Femur (tissue), 1 donor: ENCODE measurements at places on chromosomes 16 and 17.

DNA sequence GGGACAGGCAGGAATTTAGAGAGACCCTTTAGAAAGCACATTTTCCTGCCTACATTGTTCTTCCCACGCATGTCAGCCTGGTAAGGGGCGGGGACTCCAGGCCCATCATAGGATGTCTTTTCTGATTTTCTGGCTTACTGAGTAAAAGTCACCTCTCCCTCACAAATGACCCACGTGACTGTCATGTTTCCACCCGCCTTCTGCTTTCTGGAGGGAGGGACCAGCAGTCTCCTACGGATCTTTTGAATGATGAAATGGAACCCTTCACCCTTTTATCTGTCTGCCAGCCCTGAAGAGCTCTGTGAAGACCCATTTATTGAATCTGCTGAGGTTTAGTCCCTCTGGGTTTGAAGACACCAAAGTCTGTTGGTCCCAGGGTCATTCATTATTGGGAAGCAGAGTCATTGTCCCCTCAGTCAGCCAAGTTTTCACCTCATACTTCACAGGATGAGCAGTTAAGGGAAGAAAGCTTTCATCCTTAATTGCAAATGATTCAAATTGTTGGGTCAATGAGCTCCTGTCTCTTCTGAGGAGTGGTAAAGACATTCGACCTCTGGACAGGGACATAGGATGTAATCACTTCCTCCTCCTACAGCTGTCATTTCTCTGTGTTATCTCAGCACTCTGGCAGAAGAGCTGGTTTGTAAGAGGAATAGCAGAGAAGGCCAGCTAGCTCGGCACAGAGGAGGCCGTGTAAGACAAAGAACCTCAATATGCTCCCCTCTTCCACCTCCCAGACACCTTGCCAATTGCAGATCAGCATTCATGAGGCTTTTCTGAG is 446.1 kb downstream of the HS3ST3B1 start:
- DNase-seq = no peak

- no peak for DNase-seq
Measured at GRCh38 chr17:32731556-32732295, 145.2 kb downstream of the MYO1D start.

GRCh38 chr16:65414284-65414984 is 292.6 kb upstream of the CDH11 start:
- peak; percentile 28 for DNase-seq

DNA sequence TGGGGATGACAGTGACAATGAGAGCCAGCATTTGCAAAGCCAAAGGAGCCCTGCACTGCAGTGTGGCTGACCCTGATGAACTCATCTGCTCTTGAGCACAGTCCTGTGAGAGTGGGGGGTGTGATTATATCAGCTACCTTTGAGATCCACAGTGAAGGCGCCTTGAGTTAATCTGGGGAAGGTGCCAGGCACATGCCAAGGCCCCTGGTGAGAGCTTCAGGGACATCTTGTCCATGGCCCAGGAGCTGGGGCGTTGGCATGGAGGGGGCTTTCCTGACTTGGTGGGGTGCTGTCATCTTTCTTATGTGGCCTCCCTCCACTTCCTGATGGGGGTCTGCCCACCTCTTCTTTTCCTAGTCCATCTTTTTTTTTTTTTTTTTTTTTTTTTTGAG is 86.5 kb downstream of the SNX29 start:
- no peak for DNase-seq

DNA sequence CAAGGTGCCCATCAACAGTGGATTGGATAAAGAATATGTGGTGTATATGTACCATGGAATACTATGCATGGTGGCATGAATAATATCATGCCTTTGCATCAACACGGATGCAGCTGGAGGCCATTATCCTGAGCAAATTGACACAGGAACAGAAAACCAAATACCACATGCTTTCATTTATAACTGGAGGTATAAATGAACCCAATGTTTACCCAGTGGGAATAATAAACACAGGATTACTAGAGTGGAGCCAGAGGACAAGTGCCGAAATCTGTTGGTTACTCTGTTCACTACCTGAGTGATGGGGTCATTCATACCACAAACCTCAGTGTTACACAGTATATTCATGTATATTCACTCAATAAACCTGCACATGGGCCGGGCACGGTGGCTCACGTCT is 125.2 kb downstream of the CDH11 start:
- DNase-seq = no peak

DNA sequence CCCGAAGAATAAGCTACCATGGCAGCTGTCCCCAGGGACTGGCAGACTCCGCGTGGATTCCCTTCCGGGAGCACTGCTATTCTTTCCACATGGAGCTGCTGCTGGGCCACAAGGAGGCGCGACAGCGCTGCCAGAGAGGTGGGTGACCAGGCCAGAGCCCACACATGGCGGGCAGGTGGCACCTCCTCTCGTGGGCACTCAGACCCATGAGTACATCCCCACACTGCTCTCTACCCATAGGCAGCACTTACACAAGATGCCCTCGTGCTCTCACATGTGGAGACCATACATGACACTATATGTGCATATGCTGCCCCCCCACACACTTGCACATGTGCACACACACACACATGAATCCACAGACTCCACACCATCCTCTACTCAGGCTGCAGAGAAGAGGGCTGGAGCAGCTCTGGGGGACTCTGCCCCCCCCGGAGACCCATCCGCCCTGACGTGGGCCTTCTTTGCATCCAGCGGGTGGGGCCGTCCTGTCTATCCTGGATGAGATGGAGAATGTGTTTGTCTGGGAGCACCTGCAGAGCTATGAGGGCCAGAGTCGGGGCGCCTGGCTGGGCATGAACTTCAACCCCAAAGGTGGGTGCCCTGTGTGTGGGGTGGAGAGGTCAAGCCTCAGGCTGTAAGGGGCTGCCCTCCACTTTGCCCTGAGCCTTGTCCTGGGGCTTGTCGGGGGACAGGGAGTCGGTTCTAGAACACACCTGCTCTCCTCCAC is 62.9 kb downstream of the MRC2 start:
- no peak for DNase-seq

- no peak for DNase-seq
Measured at GRCh38 chr17:66343531-66344078, 41.2 kb downstream of the PRKCA start.

- no peak for DNase-seq
Measured at GRCh38 chr17:37318931-37319594, 56.7 kb upstream of the C17orf78 start.

DNA sequence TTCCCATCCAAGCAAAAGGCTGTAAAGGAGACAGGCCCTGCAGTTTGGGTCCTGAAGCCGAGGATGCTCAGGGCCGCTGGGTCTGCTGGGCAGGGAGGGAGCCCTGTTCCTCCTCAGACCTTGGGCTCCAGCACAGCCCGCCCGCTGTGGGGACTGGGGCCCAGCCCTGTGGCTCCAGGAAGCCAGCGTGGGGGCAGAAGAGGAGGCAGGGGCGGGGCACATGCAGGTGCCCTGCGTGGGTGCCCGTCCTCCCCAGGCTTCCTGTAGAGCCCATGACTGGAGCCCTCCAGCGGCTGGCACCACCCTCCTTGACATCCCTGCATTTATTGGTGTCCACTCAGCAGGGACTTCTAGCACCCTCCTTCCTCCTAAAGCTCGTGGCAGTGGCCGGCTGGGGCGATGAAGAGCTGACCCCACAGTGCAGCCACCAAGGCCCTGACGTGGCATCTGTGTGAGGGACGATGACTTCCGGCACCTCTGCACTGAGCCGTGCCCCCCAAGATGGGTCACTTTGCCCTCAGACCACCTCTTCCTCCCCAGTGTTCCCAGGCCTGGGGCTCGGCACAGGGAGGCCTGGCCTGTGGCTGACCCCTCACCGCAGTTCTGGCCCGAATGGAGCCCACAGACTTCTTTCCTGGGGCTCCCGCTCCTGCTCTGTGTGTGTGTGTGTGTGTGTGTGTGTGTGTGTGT is 9.9 kb downstream of the PRSS27 start:
- no peak for DNase-seq

DNA sequence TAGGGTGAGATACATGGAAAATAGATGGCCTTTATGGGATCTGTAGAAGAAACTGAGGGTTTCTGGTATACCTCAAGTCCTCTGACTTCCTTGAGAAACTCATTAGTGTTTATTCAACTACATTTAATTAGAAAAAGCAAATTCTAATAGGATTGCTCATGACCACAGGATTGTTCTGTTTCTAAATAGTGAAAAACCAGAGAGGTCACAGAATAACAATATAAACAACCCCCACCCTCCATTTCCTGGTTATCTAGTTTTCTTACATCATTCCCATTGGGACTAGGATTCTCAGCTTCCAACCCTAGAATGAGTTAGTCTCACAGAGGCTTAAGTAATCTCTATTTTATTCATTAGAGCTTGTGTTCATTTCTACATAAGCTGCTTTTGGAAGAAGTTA is 30.0 kb downstream of the SF3B3 start:
- no peak for DNase-seq

GRCh38 chr17:56899403-56899802 is 14.4 kb downstream of the TRIM25 start:
- DNase-seq = no peak

- no peak for DNase-seq
Measured at GRCh38 chr17:48215583-48216139, 108.1 kb downstream of the SNX11 start.

DNA sequence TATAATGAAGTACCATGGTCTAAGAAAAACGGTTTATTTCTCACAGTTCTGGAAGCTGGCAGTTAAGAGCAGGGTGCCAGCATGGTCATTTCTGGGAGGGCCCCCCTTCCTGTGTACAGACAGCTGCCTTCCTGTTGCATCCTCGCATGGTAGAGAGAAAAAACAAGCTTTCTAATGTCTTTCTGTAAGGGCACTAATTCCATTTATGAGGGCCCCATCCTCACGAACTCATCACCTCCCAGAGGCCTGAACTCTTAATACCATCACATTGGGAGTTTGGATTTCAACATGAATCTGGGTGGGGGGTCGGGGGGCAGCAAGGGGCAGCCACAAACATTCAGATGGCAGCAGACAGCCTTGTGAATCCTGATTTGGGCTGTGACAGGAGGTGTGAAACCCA is 149.7 kb downstream of the CCDC182 start:
- DNase-seq = peak; percentile 2

DNA sequence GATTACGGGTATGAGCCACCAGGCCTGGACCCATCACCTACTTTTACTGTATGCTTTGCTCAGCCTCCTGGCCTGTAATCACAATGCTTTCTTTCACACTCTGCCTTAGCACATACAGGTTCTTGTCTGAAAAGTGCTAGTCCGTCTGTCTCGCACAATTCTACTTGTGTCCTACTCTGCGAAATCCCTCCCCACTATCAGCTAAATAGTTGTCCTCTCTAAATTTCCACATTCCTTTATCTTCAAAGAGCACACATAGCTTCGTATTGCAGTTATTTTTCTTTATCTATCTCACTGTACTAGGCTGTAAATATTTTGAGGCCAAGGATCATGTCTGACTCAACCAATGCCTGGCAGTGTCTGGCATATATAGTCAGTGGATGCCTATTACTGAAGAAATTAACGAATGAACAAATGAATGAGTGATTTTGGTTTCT is 38.5 kb upstream of the ETV4 start:
- DNase-seq = no peak

- DNase-seq = no peak
Measured at GRCh38 chr17:2684549-2684948, 27.0 kb downstream of the CLUH start.

DNA sequence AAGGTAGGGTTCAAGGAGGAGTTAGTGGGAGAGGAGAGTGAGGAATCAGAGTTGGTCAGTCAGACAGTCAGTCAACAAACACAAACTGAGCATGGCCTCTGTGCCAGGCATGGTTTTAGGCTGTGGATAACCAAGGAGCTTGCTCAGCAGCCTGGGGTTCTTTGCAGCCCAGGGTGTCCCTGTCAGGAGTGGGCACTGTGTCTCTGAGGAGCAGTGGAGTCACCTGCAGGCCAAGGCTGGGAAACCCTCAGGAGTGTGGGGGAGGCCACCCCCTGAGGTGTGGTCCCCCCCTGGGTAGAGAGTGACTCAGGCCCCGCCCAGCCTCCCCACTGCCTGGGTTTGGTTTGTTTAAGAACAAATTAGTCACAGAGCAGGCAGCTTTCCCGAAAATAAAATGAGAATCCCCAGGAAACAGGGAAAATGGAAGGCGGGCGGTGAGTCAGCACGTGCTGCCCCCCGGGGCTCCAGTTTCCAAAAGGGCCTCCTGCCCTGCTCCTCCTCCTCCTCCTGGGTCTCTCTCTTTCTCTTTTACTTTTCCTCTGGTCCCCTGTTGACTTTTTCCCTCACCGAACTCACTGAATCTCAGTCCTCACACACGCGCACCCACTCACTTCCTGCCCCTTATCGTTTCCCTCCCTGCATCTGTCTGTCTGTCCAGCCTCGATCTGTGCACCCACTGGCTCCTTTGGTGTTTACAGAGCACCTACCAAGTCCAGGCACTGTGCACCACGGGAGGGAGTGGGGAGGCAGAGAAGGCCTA is 44.3 kb downstream of the SOCS3 start:
- peak; percentile 87 for DNase-seq

GRCh38 chr17:8691931-8692330 is 52.7 kb downstream of the CCDC42 start:
- DNase-seq = no peak

DNA sequence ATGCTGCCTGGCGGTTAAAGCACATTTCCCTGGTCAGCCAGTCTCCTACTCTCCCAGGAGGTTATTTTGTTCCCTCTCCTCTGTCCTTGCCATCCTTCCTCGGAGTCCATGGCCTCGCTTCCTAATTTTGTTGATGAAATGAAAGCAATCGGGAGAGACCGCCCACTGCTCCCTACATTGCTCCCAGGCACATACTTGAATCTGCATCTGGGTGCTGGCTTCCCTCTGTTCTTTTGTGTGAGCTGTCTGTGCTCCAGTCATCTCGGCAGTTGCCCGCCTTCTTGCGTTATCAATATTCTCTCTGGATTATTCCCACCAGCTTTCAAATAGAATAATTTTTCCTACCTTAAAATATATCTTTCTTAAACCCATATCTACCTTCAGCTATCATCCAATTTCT is 11.1 kb downstream of the KRT23 start:
- no peak for DNase-seq

GRCh38 chr16:47492428-47493377 is 31.6 kb downstream of the PHKB start:
- DNase-seq = peak; percentile 62

DNA sequence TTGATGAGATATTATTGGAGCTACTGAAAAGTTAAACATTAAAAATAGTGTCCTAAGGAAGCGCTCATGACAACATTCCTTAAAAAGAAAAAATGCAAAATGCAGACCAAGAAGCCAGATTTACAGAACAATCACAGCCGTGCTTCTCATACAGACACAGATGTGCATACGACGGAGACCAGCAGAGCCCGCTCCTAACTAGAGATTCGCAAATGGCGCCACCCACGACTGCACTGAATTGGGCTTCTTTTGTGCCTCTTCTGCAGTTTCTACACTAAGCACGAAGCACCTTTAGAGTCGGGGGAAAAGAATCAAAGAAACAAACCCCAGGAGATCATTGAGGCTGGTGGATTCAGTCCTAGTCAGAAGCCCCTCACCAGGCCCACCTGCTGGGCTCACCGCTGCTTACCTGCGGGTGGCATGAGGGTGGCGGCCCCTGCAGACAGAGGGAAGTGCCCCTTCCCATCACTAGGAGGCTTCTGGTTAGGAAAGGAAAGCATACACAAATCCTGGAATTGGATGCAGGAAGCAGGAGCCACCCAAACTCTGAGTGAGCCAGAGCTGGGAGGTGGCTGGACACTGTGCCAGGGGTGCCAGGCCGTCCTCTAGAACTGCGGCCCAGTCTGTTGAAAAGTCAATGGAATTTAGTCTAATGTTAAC is 64.9 kb upstream of the CHMP6 start:
- DNase-seq = no peak
